ENCODE measurements at places on chromosomes 4 and X. TPM values are rescaled to one million over a fixed set of nuclear protein-coding genes. Genes with fewer than 3 reads are reported as not detected.

PDCL2 gene
- not detected for total RNA-seq

MAGEC2 gene
- 0.28 TPM for total RNA-seq

SLC35A2 gene
- total RNA-seq, result 18.6 TPM

STK32B gene
- total RNA-seq, result 2.1 TPM

PLAC8 gene
- total RNA-seq, result 0.28 TPM

RHOXF1 gene
- total RNA-seq, result not detected

DCAF8L2 gene
- not detected for total RNA-seq

SMR3B gene
- not detected for total RNA-seq

SERPINA7 gene
- not detected for total RNA-seq

KCND1 gene
- 0.56 TPM for total RNA-seq

LGI2 gene
- total RNA-seq, result under 0.01 TPM

All from regular cardiac myocyte (primary cell).